ENCODE measurements at places on chromosomes 6 and 20.

DNA sequence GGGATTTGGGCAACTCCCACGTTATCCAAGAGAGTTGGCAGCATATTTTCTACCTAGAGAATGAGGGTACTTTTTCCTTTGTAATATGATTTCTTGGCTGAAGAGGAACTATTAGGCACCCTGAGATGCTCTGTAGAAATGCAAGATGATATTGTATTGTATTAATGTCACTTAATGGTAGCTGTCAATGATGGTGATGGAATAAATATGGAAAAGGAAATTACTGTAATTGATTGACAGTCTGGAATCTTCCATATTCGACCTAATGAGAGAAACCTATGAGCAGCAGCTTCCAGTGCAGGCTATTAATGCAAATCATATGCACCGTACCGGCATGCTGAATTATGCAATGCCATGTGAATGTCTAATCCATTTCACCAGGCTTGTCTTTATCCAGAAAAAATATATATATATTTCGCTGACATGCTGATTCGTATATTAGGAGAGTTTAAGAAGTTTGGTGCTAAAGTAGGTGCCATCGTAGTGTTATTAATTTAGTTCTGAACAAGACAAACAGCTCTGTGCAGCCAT lies 494.2 kb upstream of the JARID2 start:
- no peak for DNase-seq

GRCh38 chr6:14584450-14584849 lies 466.9 kb downstream of the CD83 start:
- no peak for DNase-seq

DNA sequence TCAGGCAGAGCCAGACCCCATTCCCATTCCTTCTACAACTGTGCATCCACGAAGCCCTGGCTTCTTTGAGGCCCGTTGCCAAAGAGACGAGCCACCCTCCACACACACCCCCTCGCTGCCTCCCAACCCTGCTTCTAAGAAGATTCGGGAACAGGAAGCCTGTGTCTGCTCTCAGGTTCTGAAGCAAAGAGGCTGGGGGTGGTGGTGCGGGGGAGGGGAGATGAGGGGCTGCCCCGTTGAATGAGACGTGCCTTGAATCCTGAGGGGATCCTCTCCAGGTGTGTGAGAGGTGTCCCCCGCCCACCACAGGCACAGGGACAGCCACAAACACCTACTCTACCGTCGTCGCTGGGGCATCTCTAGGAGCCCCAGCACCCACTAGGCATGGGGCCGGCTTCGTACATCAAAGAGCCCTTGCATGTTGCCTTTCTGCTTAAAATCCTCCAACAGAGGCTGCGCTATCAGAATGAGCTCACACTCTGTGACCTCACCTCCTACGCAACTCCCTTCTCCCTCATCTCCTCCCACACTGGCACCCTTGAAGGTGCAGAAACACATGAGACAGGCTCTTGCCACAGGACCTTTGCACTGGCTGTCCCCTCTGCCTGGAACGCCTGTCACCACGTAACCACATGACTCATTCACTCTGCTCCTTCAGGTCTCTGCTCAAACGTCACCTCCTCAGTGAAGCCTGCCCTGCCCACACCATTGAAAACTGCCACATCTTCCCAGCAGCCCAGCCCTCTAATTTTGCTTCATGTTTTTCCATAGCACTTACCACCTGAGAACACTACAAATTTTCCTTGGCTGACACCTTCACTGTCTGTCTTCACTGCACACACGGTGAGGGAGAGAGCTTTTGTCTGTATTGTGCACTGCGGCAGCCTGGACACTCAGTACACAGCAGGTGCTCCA lies 58.5 kb downstream of the PREX1 start:
- no peak for DNase-seq

DNA sequence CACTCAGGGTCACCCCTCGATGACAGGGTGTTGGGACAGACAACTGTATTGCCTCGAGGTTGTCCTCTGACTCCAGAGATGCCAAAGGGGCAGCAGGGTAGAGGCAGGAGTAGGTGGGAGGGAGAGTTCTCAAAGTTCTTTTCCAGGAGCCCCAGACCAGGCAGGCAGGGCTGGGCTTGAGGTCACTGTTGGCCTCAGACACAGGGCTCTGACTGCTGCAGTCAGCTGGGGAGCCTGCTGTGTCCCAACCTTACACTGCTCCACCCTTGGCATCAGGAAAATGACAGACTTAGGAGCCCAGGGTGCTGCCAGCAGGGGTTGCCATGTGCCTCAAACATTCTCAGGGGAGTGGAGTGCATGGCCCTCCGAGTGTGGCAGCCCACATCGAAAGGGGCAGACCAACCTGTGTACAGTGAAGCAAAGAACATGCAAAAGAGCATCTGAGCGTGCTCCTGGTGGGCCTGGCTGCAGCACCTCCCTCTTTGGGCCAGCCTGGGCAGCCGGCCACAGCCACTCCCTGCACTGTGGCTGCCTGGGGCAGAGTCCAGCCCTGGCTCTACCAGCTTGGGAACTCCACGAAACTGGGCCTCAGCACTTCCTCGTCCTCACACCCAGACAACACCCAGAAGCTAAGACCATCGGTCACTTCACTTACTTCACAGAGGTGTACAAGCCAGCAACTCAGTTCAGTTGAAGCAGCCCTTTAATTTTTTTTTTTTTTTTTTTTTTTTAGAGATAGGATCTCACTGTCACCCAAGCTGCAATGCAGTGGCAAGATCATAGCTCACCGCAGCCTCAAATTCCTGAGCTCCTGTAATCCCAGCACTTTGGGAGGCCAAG lies 24.0 kb downstream of the C6orf132 start:
- DNase-seq: no peak

GRCh38 chr6:146860583-146860982 lies 261.8 kb downstream of the ADGB start:
- no peak for DNase-seq

DNA sequence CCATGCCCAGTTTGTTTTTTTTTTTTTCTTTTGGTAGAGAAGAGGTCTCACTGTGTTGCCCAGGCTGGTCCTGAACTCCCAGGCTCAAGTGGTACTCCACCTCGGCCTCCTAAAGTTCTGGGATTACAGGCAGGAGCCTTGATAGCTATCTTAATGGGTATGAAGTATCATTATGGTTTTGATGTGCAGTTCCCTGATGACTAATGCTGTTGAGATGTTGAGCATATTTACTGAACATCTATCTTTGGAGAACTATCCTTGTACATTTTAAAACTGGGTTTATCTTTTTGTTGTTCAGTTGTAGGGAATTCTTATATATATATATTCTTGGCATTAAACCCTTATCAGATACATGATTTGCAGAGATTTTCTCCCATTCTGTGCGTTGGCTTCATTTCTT lies 21.4 kb upstream of the MYL9 start:
- no peak for DNase-seq

All from MM.1S (cell line).